ENCODE measurements at places on chromosomes 1 and 21.

DNA sequence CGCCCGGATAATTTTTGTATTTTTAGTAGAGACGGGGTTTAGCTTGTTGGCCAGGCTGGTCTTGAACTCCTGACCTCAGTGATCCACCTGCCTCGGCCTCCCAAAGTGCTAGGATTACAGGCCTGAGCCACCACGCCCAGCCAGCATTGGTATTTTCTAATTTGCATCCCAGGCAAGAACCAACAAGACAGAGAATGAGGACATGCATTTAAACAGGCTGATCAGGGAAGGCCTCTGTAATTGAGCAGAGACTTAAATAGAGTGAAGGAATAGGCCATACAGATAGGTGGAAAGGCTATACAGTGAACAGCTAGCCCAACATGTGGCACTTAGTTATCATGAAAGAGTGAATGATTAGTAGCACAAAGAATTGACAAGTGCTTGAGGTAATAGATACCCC is 230.4 kb downstream of the SLC35F3 start:
- no peak for DNase-seq

GRCh38 chr21:44780137-44780502 is 21.5 kb downstream of the UBE2G2 start:
- no peak for DNase-seq

- no peak for DNase-seq
These were observed 60.5 kb upstream of the USP25 start for GRCh38 chr21:15669247-15669646.

DNA sequence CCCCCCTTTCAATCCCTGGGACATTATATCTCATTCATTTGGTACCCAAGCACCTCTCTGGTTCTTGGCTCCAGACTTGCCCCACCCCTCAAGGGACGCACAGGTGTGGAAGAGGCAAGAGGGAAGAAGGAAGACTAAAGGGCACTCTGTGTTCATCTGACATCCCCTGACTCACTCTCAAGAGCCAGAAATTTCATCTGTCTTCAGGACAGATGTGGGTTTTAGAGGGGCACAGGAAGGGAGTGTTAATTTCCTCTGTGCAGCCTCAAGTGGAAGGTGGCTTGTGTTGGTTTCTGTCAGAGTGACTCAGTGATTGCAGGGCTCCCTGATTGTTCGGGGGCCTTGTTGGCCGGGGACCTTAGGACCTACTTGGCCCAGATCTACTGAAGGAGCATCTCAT is 2.4 kb downstream of the C2CD4D start:
- no peak for DNase-seq

- no peak for DNase-seq
These were observed 159.3 kb downstream of the TTLL7 start for GRCh38 chr1:83839566-83840173.

GRCh38 chr1:152997901-152998300 is 3.6 kb upstream of the SPRR3 start:
- no peak for DNase-seq

DNA sequence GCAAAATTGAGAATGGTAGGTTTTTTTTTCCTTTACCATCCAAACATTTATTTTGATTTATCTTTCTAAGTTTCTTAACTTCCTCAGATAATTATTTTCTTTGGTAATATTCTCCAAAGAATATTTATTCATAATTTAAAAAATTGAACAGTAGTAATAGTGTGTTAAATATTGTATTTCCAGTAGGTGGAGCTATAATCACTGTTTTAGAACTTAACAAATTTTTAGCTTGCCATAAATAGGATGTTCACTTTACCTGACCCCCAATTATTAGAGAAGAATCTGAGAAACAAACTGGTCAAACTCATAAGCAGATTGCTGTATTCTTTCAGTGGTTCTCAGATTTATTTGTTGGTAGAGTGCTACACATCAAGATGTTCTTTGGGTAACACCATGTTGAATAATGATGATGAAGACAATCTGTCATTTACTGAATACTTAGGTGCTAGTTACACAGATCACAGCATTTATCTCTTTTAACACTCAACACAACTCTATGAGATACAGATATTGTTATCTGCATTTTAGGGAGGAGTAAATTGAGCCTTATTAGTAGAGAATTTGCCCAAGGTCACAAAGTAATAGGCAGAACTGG is 82.4 kb upstream of the GPR88 start:
- DNase-seq, result no peak

DNA sequence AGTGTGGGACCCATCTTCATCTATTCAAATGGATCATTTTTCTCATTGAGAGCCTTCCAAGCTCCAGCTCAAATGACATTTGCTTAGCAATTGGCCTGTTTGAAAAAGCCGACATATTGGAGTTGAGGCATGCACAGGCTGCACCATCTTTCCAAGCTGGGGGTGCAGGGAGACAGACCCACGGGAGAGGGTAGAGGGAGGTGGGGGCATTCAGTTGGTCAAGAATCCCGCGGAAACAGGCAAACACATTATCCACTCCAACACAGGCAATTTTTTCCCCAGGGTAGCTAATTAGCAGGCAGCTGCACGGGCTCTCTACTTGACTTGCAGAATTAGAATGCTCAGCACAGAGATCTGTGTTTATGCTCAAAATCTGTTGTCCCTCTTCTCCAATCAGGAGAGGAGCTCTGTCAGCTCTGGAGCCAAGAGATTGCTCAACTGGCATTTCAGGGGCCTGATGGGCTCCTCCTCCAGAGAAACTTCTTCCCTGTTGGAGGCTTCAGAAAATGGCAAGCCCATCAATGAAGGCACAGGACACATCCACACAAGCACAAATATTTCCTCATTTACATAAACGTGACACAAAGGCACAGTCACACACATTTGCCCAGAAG is 267.8 kb downstream of the FOXD2 start:
- DNase-seq, result no peak

DNA sequence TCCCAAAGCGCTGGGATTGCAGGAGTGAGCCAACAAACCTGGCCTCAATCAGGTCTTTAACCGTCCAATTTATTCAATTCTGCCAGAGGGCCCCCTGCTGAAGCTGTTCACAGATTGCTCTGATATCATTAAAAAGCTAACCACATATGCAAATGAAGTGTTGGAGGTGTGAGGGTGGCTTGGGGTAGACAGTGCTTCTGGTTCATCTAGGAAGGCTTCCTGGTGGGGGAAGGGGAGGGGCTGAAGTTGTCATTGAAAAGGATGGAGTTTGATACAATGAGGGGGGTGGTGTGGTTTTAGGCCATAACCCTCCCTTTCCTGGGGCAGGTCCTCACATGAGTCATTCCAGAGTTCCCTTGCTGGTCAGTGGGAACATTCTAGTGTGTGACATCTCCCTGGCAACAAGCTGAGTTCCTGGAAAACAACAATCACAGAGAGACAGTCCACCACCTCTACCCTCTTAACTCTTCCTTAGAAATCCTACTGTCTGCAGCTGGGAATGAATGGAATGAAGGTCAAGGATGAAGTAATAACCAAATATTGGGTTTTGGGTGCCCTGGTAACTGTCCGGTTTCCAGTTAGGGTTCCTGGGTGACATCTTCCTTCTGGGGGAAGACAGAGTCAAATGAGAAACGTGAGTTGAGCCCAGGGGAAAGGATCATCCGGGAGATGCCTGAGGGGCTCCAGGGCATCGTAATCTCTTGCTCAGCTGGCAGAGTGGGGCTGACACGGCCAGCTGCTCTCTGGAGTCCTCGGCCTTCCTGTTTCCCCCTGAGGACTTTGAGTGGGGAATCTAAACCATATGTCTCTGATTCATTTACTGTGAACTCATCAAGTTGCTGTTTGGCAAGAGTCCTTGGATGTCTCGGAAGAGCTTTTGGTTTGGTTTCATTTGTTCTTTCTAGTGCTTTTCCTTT is 32.2 kb downstream of the BATF3 start:
- no peak for DNase-seq
